NCI-H345 (cell line): ENCODE measurements at places on chromosomes 1 and 21.

DNA sequence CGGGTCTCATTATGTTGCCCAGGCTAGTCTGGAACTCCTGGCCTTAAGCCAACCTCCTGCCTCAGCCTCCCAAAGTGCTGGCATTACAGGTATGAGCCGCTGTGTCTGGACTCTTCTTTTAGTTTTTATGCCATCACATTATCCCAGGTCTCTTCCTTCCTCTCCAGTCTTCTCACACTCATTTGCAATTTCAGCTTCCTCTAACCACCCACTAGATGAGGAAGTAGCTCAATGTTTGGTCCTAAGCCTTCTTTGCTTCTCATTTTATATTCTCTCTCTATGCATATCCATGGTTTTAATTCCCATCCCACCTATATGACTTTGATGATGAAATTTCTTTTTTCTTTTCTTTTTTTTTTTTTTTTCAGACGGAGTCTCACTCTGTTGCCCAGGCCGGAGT lies 3.1 kb upstream of the ZBTB8A start:
- no peak for DNase-seq

GRCh38 chr1:26098602-26099001 lies 13.0 kb upstream of the PDIK1L start:
- DNase-seq, result no peak

DNA sequence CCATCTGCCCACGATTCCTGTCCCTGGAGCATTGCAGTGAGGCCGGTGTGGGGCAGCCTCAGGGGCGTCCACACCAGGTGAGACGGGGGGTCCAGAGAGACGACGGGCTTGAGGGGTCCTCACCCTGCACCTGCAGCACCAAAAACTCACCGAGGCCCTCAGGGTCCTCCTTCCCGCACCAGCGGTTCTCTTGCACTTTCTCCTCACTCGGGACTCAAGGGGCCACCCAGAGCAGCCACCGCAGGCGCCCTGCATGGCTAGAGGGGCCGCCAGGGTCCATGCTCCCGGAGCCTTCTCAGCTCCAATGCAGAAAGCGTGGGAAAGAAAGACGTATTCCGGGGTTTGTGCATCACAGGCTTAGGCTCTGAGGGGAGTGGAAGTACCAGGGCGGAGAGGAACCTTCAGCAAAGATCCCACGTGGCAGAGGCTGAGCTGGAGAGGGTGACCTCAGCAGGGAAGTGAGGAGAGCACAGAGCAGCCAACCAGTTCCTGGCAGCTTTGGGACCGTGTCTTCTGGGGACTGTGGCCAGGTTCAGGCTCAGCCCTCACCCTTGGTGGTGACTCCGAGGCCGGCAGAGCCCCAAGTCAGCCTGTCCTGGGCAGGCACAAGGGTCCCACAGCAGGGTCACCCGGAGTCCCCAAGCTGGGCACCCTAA lies 19.5 kb upstream of the COL6A2 start:
- no peak for DNase-seq

DNA sequence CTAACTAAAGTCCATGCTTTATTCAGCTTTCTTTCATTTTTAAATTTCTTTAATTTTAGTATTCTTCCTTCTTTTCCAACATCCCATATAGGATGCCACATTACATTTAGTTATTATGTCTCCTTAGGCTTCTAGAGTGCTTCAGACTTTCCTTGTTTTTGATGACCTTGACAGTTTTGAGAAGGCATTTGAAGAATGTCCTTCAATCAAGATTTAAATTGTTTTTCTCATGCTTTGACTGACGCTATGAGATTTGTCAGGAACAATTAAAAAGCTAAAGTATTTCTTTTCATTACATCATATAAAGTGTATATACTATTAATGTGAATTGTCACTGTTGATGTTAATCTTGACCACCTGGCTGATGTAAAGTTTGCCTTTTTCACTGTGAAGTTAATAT lies 173.7 kb upstream of the LYPLAL1 start:
- DNase-seq, result no peak

DNA sequence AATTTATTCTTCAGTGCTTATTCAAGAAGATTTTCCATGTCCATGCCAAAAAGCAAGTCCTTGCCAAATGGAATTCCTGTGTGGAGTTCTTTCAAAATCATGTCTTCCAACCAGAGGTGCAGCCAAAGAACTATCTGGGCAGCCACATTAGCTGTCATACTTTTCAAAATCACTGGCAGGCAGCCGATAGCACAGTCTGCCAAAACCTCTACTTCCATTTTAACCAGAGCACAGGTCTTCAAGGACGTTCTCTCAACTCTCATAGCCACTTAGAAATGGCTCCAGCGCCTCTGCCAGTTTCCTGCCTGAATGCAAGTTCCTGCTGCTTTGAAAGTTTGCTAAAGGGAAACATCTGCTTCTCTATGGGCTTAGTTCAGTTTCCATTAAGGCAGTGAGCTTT lies 975.7 kb upstream of the ADGRL4 start:
- DNase-seq, result no peak

- DNase-seq, result no peak
Measured at GRCh38 chr21:26444646-26445045, 128.4 kb downstream of the CYYR1 start.

DNA sequence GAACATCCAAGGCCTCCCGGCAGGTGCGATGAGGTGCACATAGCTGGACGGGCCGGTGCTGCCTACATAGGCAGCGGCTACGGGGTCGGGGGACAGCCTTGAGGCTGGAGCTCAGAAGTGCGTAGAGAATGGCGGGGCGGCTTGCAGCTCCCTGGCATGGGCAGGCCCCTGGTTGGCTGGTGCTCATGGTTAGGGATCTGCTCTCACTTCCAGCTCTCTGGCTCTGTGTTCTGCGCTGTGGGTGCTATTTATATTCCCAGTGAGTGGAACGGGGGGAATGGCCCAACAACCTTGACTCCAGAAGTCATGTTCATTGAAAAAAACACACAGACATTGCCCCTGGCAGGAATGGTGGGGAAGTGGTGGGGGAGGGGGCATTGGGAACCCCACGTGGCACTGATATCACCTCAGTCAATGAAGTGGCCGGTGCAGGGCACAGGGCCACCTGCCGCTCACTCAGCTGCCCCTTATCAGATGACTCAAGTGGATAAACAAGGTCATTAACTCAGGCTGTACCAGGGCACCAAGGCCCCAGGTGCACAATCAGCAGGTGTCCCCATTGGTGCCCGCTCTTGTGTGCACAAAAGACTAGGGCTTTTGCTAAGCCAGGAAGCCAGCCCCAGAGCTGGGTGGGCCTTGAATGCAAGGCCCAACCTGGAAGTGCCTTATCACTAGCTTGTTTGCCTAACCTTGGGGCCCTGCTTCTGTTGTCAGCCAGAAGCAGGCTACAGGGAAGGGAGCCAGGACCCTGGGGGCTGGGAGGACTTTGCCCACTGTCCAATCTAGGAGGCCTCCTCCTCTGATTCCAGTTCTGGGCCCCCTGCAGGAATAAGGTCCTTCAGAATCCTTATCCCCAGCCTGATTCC lies at the start of gene NR0B2:
TSS of gene NR0B2 (minus strand) at position 222 of the 866 bp plus-strand sequence. CDS start at position 187, 35 bp downstream.
- peak; percentile 97 for DNase-seq

DNA sequence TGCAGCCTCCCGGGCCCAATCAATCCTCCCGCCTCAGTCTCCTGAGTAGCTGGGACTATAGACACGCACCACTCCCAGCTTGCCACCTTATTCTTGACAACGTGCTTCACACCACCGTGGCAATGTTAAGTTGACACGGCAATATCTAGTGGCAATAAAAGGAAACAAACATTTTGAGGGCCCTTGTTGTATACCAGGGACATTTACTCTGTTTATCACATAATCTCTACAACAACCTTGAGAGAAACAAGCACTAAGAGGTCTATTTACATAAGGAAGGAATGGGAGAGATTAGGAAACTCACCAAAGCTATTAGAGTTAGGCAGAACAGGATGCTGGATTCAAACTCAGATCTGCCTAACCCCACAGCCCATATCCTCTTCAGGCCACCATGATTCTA lies 3.1 kb downstream of the KLHDC8A start:
- no peak for DNase-seq

DNA sequence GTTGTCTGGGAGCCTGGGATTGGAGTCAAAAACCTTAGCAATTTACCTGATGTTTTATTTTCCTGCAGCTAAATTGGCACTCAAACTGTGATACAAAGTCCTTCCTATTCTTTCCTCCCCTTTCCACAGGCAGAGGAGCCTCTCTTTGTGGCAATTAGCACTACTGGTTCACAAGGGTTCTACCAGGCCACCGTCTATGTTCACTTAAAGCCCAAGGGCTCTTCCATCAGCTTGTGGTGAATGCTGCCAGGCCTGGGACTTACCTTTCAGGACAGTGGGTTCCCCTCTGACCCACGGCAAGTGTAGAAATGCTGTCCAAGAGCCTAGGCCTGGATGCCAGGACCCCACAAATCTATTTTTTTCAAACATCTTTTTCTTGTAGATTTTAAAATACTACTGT lies 251.9 kb upstream of the B3GALT2 start:
- no peak for DNase-seq

GRCh38 chr1:109266965-109267364 lies 16.0 kb downstream of the PSRC1 start:
- DNase-seq, result no peak

DNA sequence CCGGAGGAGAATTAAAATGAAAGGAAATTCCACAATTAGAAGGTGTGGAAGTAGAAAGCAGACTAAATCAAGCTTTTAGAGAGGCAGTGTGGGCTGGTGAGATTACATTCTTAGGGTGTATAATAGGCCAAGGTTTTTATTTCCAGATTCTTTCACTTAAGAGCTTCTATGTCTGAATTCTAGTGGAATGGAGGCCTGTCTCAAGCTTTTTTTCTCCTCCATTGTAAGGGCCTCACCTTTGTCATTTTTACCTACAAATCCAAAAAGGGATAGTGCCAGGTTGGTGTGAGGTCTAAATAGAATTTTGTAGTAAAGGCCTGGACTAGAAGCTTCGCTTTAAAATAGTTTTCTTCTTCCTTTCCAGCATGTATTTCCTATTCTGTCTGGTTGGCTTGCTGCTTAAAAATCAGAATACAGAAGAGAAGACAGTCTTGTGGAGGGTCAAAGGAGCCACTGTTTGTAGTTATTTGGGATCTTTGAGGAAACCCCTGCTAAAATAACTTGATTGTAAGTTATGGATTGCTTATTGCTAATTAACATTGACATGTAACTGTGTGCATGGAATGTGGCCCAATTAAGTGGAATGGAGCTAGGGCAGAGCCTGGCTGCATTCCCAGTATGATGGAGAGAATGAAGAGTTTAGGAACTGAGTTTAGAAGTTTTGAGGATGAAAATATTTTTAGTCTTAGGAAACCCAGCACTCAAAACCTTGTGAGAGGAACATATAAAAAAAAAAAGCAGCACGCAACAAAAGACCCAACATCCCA lies 162.5 kb upstream of the B3GALT2 start:
- no peak for DNase-seq

- DNase-seq, result peak; percentile 85
Measured at GRCh38 chr1:225746361-225747179, 31.1 kb upstream of the SRP9 start.

- DNase-seq, result peak; percentile 33
Measured at GRCh38 chr1:242525360-242525722, 844 bp upstream of the PLD5 start.

GRCh38 chr1:191582169-191582568 lies 576.1 kb upstream of the RGS18 start:
- DNase-seq, result no peak

GRCh38 chr1:227741166-227741870 lies 6.1 kb downstream of the SNAP47 start:
- DNase-seq, result no peak

GRCh38 chr1:42979896-42980800 lies 21.5 kb upstream of the SLC2A1 start:
- no peak for DNase-seq
